ENCODE measurements at places on chromosomes 4 and X. TPM values are rescaled to one million over a fixed set of nuclear protein-coding genes. Genes with fewer than 3 reads are reported as not detected.

The SLC10A4 gene
- 0.06 TPM for total RNA-seq

The NIPAL1 gene
- total RNA-seq: 0.13 TPM

The LGI2 gene
- 1.6 TPM for total RNA-seq

The BMX gene
- 4.6 TPM for total RNA-seq

The PPP2R2C gene
- under 0.01 TPM for total RNA-seq

The CACNA1F gene
- total RNA-seq: not detected

The CXorf65 gene
- not detected for total RNA-seq

The SRPK3 gene
- total RNA-seq: 0.56 TPM

The SPATA4 gene
- total RNA-seq: not detected

The FBXW7 gene
- total RNA-seq: 85.1 TPM

The FAM241A gene
- total RNA-seq: 1.6 TPM

The IL2RG gene
- total RNA-seq: not detected

The KIF4A gene
- total RNA-seq: 11.4 TPM

The PPP4R3C gene
- total RNA-seq: not detected

The MAOB gene
- total RNA-seq: 0.13 TPM

The HMGB2 gene
- 99.5 TPM for total RNA-seq

The SOWAHB gene
- under 0.01 TPM for total RNA-seq

The MFAP3L gene
- 0.44 TPM for total RNA-seq

The CPLX1 gene
- total RNA-seq: not detected

The GLA gene
- total RNA-seq: 27.6 TPM

The ERAS gene
- not detected for total RNA-seq

The PABPC1L2A gene
- total RNA-seq: not detected

The SULT1B1 gene
- total RNA-seq: 3.0 TPM

The FAM9C gene
- not detected for total RNA-seq

The BMP15 gene
- total RNA-seq: not detected

The USP46 gene
- 12.9 TPM for total RNA-seq

The ABLIM2 gene
- 4.2 TPM for total RNA-seq

The RS1 gene
- total RNA-seq: not detected

The SYTL5 gene
- 0.40 TPM for total RNA-seq

The ADGRG4 gene
- total RNA-seq: not detected

The MUC7 gene
- total RNA-seq: not detected

The ARX gene
- total RNA-seq: not detected

The SSX1 gene
- total RNA-seq: not detected

The IQCM gene
- total RNA-seq: not detected

The SSX2 gene
- not detected for total RNA-seq

The SOWAHD gene
- total RNA-seq: 0.13 TPM

The BMP3 gene
- under 0.01 TPM for total RNA-seq

The GPR82 gene
- total RNA-seq: not detected
